CD4-positive, alpha-beta memory T cell (primary cell): ENCODE measurements at places on chromosomes 4 and X. TPM values are rescaled to one million over a fixed set of nuclear protein-coding genes. Genes with fewer than 3 reads are reported as not detected.
A peak's percentile ranks its signal among the peaks of the same experiment; 100 is the strongest.

- H3K4me3 ChIP-seq: no peak overlapping the region
- no peaks in the 10 kb centered on the region for H3K36me3 ChIP-seq
- H3K4me1 ChIP-seq: no peaks in the 10 kb centered on the region
- no peak for DNase-seq
- H3K27me3 ChIP-seq: no peaks in the 10 kb centered on the region
These were observed 2121.0 kb downstream of the PCDH7 start for GRCh38 chr4:32841217-32841616.

- DNase-seq: no peak
- H3K4me3 ChIP-seq: no peak overlapping the region
- H3K4me1 ChIP-seq: no peaks in the 10 kb centered on the region
- no peak overlapping the region for H3K27ac ChIP-seq
- H3K27me3 ChIP-seq: no peaks in the 10 kb centered on the region
These were observed 44.5 kb upstream of the RASGEF1B start for GRCh38 chr4:81516241-81516640.

The SMR3B gene
- not detected for total RNA-seq

The MSX1 gene
- not detected for total RNA-seq

The ABCG2 gene
- 0.44 TPM for total RNA-seq

- H3K4me3 ChIP-seq: no peak overlapping the region
- H3K27me3 ChIP-seq: no peaks in the 10 kb centered on the region
- no peaks in the 10 kb centered on the region for H3K4me1 ChIP-seq
- H3K27ac ChIP-seq: no peak overlapping the region
- no peaks in the 10 kb centered on the region for H3K36me3 ChIP-seq
- DNase-seq: no peak
These were observed 134.0 kb downstream of the MGST2 start for GRCh38 chr4:139799615-139800014.

DNA sequence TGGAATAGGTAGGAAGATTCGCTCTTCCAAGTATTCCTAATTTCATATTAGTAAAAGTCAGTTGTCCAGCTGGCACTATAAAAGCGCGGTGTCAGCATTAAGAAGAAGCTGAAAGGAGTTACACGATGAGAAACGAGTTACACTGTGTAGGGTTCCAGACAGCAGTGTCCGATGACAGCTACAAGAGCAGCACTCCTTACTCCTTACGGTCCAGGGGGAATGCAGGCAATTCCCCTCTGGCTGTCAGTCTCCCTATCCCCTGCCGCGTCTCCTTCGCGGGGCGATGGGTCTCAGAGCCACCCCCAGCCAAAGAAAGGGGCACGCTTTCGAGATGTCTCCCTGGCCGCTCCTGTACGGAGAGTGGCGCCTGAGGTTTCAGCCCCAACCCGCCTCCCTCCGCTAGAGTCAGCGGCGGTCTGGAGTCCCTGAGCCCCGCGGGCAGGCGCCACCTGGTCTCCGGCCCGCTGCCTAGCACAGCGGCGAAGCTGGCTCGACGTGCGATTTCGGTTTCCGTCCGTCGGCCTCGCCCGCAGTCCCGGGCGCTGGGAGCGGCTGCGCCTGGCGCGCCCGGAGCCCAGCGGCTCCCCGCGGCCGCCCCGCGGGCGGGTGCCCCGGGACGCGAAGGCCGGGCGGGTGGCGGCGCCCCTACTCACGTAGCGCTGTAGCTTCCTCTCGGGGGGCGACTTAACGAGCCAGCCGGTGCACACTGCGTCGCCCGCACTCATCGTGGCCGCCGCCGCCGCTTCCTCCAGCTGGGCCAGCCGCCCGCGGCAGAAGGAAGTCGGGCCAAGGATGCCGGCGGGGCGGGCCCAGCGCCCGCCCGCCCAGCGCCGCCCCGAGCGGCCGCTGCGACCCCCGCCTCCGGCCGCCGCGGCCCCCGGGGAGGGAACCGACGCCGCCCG is at the start of gene GAB3:
Gene GAB3, minus strand, starts transcription at position 777 of the 902 bp plus-strand sequence. Its CDS starts 52 bp downstream, at position 725.
- no peaks in the 10 kb centered on the region for H3K36me3 ChIP-seq
- DNase-seq: peak; percentile 47
- peaks cover 39% of the 10 kb centered on the region for H3K4me1 ChIP-seq

DNA sequence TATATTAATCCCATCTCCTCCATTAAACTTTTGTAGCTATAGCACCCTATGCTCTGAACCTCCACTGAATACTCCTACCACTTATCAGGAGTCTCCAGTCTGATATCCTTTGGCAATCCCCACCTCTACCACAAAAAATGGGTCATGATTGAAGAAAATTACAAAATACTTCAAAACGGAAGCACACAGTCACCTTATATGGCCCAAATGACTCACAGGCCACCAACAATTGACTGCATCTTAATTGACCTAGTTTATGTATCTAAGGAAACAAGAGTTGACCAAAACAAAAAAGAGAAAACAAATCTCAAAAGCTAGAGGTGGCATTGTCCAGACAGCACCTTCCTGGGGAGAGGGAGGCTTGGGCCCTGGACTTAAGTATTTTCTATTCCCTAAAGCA is 120.0 kb upstream of the DIAPH2 start:
- DNase-seq: no peak
- H3K4me3 ChIP-seq: no peak overlapping the region

GRCh38 chr4:18113710-18114331 is 92.3 kb upstream of the LCORL start:
- DNase-seq: no peak
- H3K4me3 ChIP-seq: no peak overlapping the region
- no peaks in the 10 kb centered on the region for H3K36me3 ChIP-seq
- H3K4me1 ChIP-seq: no peaks in the 10 kb centered on the region
- no peak overlapping the region for H3K27ac ChIP-seq

DNA sequence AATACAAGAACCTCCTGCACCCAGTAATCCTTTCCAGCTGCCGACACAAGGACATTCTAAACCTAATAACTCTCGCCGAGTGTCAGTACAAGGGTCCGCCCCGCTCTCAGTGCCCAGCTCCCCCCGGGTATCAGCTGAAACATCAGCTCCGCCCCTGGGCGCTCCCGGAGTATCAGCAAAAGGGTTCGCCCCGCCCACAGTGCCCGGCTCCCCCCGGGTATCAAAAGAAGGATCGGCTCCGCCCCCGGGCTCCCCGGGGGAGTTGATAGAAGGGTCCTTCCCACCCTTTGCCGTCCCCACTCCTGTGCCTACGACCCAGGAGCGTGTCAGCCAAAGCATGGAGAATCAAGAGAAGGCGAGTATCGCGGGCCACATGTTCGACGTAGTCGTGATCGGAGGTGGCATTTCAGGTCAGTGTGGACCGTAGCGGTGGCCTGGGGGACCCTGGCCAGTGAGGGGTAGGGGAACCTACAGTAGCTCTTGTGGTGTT is at the start of gene MAOA:
Gene MAOA, plus strand, starts transcription at position 295 of the 490 bp plus-strand sequence. Its CDS starts 43 bp downstream, at position 338.
- no peaks in the 10 kb centered on the region for H3K36me3 ChIP-seq
- H3K4me3 ChIP-seq: peak within 1 kb of the TSS; percentile 52
- no peaks in the 10 kb centered on the region for H3K27me3 ChIP-seq

The COQ2 gene
- total RNA-seq: 6.5 TPM

The ASB9 gene
- total RNA-seq: not detected
